ENCODE measurements at places on chromosomes 6 and 20.

GRCh38 chr20:20803011-20803410, 90.6 kb upstream of the RALGAPA2 start:
- no peak for DNase-seq

- no peak for DNase-seq
These were observed 159.3 kb downstream of the NFATC2 start for GRCh38 chr20:51382986-51383821.

DNA sequence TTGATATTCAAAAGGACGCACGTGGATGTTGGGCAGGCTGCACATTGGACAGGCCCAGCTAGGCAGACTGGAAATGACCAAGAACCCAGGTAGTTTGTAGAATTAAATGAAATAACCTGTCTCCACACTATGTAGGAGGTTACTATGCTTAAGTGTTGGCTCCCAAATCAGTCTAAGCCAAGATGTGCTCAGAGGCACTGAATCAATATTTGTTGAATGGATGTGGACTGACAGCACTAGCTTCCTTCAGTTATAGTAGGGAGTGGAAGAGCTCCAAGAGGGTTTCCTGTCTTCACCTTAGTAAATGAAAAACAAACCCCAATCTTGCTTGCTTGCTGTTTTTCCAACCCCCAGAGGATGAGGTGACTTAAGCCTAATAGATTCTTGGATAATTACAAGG, 180.5 kb downstream of the JARID2 start:
- no peak for DNase-seq

DNA sequence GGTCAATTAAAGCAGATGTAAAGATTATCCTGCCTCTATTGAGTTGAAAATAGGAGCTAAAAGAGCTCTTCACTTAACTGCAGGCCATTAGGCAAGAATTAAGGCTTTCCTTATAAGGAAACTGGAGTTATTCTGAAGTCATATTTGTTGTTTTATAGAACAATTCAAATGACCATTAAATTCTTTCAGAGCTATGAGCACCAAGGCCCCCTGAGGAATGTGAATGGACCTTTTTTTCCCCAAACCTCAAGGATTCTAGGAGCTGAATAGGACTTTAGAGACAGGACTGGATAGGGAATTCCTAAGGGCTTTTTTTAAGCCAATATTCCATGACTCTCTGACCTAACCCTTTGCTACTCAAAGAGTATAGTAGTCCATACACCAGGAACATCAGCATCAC, 565.7 kb upstream of the BTBD3 start:
- DNase-seq: no peak

- DNase-seq: peak; percentile 85
These were observed 39.9 kb downstream of the RPRD1B start for GRCh38 chr20:38073307-38074071.

DNA sequence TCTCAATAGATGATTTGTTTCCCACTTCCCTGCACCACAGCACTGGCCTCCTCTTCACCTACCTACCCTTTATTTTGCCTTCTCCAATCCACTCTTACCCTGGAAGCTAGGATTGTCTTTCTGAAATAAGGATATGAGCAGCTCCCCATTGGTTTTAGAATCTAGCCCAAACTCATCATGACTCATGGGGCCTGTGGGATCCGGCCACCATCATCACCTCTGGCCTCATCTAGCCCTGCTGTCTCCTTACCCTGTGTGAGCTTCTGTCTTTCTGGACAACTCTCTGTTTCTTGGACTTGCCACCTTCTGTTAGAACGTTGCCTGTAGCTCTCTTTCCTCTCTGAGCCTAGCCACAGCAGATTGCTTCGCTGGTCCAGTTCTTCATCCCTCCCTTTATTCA, 277.1 kb downstream of the PAX1 start:
- no peak for DNase-seq

- no peak for DNase-seq
These were observed 20.5 kb downstream of the GCLC start for GRCh38 chr6:53524455-53524815.

DNA sequence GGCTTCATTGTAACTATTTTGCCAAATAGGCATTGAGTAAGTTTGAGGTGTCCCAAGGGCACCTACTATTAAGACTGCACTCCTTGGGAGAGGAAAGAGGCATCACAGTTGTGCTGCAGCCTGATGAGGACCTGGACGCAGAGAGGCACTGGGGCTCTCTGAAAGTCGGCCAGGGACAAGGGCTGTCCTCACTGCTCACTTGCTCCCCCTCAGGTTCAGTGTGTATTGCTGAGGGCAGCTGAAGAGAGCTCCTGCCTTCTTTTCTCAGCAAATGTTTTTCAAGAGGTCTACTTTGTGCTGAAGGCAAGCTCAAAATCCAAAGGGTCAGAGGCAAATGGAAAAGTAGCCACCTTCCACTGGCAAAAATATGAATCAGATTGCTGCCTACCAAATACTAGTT, 331.8 kb downstream of the RIMS1 start:
- no peak for DNase-seq

- DNase-seq: no peak
These were observed 170.9 kb downstream of the PHF3 start for GRCh38 chr6:63806573-63806913.

- DNase-seq: no peak
These were observed 54.3 kb downstream of the SLC22A23 start for GRCh38 chr6:3402310-3403237.

- no peak for DNase-seq
These were observed 539.2 kb downstream of the MEI4 start for GRCh38 chr6:78192057-78192456.

GRCh38 chr6:111644893-111645430, 39.3 kb upstream of the TRAF3IP2 start:
- DNase-seq: no peak

DNA sequence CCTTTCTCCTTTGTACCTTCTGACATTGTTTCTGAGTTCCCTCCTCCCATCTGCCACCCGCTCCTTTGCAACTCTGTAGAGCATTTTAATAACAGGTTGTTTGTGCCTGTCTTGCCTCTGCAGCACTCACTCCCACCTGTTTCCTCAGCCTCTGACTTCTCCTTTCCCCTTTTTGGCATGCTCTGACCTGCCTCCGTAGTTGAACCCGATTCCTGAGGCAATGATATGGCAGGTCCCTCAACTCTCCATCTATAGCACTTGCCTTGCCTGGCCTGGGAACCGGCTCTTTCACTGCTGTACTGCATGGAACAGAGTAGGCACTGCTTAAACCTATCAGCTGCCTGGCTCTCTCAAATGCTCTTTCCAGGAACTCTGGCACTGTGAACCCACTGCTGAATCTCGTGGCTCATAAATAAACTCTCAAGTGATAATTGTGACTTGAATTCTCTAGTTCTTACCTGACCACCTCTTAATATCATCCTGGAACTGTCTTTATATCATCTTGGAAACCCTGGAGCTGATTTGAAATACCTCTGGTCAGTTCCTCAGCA, 50.3 kb downstream of the UTRN start:
- DNase-seq: no peak

GRCh38 chr6:100203400-100203799, 209.4 kb upstream of the MCHR2 start:
- DNase-seq: peak; percentile 92

DNA sequence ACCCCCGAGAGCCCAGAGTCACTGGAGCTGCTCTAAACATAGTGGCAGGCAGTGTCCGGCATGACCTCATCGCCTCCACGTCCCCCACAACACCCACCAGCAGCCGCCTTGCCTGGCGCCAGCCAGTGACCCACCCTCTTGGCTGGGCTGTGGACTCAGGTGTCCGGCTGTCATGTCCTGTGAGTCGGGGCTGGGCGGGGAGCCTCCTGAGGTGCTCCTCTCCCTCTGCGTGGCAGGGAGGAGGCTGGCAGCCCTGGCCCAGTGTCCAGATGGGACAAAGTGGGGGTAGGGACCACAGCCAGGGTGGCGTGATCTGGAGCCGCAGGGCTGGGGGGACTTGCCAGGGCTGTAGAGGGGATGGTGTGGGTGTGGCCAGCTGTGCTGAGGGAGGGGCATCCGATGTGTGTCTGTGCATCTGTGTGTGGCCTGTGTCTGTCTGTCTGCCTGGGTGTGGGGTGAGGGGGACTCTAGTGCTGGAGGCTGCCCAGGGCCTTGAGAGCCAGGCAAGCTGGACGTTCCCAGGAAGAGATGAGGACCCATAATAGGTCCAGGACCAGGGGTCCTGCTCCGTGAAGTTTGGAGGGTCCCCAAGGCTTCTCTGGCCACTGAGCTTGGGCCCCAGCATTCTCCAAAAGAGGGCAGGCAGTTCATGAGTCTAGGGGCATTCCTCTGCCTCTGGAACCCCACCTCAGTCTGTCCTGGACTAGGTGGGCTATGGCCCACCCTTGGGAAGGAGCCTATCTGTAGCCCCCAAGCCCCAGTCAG, 2.3 kb upstream of the SOX18 start:
- DNase-seq: no peak

DNA sequence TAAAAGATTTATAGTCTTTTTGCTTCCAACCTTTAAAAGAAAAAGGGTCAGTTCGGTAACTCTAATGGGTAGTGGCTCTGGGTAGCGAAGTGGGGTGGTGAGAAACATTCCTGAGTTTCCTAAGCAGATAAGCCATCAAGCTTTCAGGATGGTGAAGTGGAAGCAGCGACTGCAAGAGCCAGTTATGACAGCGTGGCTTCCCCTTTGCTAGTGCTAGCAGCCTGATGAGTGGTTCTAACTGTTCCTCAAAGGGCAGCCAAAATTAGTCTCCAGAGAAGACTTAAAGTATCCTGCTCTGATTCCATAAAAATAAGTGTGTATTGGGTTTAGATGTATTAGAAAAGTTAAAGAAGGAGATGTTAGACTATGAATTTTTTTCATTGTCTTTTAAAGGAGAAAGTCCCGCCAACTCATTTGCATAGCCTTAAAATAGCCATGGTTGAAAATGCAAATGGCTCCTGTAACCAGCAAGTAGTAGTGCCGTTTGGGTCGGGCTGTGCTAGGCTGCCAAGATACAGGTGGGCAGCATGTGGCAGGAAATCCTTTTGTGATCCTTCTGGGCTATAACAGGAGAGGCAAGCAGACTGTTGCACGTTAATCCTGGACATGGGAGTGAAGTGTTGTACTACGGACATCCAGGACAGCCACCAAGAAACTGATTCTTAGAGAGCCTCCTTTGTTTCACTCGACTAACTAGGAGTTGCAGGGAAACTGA, 18.0 kb downstream of the ELOVL2 start:
- no peak for DNase-seq

DNA sequence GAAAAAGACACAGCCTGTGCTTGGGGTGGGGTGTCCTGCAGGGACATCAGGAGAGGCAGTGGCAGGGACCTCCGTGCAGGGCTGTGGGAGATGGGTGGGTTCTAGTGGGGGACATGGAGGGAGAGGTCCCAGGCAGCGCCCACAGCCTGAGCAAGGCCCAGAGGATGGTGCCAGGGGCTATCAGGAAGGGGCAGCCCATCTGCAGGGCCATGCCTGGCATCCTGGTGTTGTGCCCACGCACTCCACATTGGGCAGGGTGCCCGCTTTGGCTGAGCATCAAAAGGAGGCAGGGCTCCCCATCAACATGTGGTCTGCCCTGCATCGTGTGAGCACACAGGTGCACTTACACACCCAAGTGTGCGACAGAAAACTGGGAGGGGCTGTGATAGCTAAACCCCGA, 184.3 kb upstream of the SNX9 start:
- no peak for DNase-seq

DNA sequence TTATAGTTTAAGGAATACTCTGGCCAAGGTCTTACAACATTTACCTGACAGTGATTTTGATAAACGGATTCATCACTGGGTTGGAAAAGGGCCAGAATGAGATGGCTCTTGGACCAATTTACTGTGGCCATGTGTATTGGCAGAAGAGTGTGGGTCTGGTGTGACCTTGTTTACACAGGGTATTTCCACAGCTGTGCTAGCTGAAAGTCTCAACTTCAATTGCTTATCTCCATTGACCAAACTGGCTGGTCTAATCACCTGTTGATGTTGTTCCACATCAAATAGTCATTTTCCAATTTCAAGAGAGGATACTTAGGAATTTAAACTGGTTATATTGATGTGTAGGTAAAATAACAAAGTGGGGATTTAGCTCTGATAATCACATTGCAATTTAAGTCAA, 501.6 kb upstream of the MAP3K7 start:
- DNase-seq: no peak

DNA sequence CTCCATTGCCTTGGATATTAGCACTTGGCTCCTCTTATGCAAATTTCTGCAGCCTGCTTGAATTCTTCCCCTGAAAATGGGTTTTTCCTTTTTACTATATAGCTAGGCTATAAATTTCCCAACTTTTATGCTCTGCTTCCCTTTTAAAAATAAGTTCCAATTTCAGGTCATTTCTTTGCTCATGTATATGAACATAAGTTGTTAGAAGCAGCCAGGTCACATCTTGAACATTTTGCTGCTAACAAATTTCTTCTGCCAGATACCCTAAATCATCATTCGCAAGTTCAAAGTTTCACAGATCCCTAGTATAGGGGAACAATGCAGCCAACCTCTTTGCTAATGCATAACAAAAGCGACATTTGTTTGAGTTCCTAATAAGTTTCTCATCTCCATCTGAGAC, 34.5 kb upstream of the ENPP4 start:
- no peak for DNase-seq

GRCh38 chr20:53623454-53624211, 30.0 kb upstream of the ZNF217 start:
- DNase-seq: no peak

DNA sequence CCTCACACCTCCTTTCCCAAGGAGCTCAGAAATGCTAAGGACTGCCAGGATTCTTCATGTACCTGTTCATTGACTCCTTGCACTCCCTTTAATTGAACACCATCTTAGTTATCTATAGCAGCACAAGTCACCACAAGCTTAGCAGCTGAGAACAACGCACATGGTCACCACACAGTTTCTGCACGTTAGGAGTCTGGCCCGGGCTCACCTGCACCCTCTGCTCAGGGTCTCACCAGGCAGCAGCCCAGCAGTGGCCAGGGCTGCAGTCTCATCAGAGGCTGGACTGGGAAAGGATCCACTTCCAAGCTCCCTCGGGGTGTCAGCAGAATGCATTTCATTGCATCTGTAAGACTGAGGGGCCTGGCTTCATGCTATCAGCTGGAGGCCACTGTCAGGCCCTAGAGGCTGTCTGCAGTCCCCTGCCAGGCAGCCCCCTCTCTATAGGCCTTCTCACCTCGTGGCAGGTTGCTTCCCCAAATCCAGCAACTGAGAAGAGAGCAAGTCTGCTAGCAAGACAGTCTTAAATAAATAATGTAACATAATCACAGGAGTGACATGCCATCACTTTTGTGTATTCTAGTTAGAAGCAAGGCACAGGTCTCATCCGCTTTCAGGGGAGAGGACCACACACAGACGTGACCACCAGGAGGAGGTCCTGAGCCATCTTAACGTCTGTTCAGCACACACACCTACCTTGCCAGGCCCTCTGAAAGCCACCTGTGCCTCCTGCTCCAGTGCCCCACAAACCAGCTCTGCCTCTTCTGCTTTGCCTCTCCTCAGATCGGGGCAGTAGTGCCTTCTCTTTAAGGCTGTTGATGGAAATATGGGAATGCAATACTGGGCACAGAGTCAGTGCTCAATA, 165.2 kb upstream of the CST7 start:
- DNase-seq: no peak

- no peak for DNase-seq
These were observed 427.9 kb downstream of the QKI start for GRCh38 chr6:163842467-163842866.

All from GM04503 (cell line).